ENCODE measurements at places on chromosomes 12 and 14.
A peak's percentile ranks its signal among the peaks of the same experiment; 100 is the strongest.

- DNase-seq, result no peak
Observed at GRCh38 chr12:98471085-98471484, 44.3 kb upstream of the TMPO start.

DNA sequence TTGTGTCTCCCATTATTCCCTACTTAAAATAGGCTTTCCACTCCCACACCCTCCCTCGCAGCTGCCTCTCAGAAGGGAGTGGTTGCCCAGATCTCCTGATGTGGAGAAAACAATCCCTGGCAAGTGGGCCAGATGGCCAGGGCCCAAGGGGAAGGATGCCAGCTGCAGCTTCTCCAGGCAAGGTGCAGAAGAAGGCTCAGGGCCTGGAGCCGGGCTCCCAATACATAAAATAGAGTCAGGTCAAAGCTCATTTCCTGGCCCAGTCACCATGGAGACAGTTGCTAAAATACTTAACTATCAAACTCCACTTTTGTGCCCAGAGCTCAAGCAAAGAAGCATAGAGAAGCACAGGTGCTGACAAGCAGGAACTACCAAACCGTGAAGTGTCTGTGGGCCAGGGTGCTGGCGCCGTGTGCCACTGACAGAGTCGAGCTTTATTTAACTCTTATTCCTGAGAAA lies 45.7 kb upstream of the ITPR2 start:
- DNase-seq, result no peak

DNA sequence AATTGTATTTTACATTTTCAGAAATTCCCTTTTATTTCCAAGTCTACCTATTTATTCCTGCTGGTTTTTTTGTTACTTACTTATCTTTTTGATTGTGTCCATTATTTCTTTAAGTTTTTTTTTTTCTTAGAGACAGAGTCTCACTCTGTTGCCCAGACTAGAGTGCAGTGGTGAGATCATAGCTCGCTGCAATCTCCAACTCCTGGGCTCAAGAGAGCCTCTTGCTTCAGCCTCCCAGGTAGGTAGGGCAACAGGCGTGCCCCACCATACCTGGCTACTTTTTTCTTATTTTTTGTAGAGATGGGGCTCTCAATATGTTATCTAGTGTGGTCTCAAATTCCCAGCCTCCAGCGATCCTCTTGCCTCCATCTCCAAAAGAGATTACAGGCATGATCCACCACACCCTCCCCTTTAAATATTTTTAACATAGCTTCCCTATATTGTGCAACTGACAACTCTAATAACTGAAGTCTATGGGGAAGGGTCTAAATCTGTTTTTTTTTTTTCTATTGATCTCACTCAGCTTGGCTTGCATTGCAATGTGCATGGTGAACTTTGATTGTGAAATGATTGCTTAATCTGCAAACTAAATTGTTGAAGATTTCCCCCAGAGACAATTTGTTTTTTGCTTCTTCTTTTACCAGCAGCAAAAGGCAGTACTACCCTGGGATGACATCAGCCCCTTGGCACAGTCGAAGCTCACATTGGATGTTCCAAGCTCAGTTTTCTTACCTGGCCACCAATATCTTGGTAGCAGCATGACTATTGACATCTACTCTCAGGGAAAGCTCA lies 25.7 kb upstream of the COCH start:
- DNase-seq, result no peak

GRCh38 chr12:45568808-45569207 lies 160.7 kb upstream of the ARID2 start:
- DNase-seq, result no peak

DNA sequence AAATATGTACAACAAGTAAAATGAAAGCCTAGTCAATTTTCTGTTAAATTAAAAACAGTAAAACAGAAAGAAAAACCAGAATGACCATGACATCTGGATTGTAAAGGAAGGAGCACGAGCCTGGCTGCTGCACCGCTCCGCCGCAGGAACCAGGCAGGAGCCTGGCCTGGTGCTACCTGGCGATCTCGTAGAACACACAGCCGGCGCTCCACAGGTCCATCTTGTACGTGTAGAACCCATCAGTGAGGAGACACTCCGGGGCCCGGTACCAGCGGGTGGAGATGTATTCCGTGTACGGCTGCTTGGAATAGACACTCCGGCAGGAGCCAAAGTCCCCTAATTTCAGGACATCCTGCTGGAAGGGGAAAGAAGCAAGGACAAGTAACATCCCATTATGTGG lies 54.3 kb downstream of the MOK start:
- no peak for DNase-seq

GRCh38 chr14:85178864-85179263 lies 351.1 kb upstream of the FLRT2 start:
- DNase-seq, result no peak

DNA sequence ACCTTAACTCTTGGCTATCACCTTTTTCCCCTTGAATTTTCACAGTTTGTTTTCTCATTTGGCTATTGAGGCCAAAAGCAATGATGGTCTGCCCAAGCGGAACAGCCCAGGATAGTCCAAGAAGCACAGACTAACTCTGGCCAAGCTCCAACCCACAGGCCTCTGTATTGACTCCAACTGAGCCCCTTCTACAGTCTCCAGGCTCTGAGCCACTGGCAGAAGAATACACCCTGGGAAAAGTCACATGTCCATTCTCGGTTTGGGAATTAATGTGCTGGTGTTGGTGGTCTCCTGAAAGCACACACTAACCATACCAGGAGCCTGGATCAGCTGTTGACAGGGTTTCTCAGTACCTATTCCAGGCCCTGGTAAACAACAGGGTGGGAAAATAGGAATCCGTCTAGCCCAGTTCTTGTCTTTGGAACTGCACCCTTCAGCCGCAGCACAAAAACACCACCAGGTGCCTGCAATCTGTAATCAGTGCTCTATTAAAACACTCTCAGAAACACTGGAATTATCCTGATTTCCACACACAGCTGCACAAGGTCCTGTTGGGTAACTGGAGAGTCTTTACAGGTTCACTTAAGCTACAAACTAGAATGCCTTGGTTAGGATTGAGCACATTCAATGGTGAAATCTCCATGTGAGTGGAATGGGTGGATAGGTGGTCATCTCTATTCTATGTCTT lies 63.6 kb downstream of the STXBP6 start:
- DNase-seq, result no peak

GRCh38 chr14:25150401-25150800 lies 100.5 kb upstream of the STXBP6 start:
- no peak for DNase-seq

- no peak for DNase-seq
Observed at GRCh38 chr12:104297477-104298113, 5.9 kb upstream of the EID3 start.

- DNase-seq, result no peak
Observed at GRCh38 chr12:94144781-94145180, 3.6 kb upstream of the PLXNC1 start.

- peak; percentile 59 for DNase-seq
Observed at GRCh38 chr14:63642229-63642611, 549 bp upstream of the WDR89 start.

GRCh38 chr14:99078426-99078825 lies 193.6 kb downstream of the BCL11B start:
- no peak for DNase-seq

GRCh38 chr14:60723116-60723906 lies 840 bp downstream of the SIX4 start:
- peak; percentile 37 for DNase-seq

DNA sequence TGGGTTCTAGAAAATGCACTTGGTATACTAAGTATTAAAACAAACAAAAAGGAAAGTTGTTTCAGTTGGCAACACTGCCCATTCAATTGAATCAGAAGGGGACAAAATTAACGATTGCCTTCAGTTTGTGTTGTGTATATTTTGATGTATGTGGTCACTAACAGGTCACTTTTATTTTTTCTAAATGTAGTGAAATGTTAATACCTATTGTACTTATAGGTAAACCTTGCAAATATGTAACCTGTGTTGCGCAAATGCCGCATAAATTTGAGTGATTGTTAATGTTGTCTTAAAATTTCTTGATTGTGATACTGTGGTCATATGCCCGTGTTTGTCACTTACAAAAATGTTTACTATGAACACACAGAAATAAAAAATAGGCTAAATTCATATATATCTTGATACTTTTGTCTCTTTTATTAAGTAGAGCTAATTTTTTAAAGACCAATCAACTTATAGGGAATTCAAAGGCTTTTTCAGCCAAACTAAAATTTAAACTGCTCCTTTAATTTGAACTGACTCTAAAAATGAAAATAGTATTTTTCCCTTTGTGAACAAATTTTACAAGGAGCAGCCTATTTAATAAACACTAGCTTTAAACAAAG lies 2.8 kb downstream of the FOXG1 start:
- DNase-seq, result no peak

DNA sequence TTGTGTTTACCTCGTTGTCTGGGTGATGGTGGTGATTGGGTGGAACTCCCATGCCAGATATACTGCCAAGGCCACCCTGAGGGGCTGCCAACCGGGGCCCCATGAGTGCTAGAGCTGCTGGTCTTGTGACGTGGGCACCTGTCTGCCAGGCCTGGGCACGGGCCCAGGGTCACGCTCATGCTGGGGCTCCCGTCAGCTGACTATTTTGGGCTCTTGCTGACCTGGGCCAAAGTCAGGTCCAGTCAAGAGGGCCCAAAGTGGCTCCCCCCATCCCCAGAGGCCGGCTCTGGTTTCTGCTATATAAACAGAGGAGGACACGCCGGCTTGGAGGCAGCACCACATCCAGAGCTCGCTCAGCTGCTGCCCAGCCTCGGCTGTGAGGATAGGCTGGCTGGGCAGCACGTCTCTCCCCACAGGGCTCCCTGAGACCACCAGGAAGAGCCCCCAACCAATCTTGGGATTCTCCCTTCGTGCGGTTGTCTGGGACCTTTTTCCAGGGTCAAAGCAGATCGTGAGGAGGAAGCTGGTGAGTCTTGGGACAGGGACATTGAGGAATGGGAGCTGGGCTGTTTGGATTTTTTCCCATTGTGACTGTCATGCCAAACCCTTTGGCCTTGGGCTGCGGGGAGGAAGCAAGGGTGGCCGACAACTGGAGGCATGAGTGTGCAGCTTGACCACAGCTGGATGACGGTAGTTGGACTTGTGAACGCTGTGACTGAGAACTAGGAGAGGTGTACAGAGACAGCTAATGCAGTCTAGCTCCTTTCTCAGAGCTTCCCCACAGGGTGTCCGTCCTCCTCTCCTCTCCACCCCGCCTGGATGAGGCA lies 7.6 kb upstream of the NR4A1 start:
- no peak for DNase-seq

- no peak for DNase-seq
Observed at GRCh38 chr12:75155962-75156361, 53.7 kb downstream of the KCNC2 start.

- DNase-seq, result no peak
Observed at GRCh38 chr14:105195522-105196264, 14.6 kb upstream of the NUDT14 start.

DNA sequence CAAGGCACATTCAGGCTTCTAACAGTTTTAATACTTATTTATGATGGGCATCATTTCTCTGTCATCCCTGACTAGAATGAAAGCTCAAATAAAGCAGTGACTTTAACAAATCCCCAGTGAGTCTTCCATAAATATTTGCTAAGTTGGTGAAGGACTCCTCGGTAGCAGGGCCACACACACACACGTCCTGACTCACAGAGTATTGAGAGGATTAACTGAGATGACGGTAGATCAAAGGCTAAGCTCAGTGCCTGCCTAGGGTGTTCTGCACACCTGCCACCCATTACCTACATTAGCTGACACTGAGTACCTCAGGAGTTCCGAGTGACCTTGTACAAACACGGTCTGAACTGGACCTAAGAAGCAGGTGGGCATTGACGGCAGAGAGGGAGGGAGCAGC lies 197.3 kb upstream of the SFSWAP start:
- no peak for DNase-seq

DNA sequence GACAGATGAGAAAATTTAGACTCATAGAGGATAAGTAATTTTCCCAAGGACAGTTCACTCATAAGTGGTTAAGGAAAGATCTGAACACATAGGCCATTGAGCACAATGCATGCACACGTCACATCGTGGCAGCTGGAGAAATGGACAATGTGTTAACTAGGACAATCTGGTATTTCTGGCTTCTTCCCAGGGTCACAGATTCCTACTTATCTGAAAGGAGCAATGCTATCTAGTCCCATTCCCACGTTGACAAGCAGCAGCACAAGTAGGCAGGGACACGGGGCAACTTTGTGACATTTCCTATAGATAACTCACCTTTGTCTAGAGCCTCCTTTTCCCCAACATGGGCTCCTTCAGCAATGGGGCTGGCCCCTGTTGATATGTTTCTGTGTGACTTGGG lies 6.7 kb upstream of the CMAS start:
- no peak for DNase-seq

DNA sequence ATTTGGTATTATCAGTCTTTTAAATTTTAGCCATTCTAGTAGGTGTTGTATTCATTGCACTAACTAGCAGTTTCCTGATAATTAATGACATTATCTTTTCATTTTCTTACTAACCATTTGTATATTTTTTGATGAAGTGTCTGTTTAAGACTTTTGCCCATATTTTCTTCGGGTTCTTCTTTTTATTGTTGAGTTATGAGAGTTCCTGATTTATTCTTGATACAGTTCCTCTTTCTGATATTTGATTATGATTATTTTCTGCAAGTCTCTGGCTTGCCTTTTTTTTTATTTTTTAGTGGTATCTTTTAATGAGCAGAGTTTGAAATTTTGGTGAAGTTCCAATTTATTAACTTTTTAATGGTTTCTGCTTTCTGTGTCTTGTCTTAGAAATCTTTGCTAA lies 6.2 kb upstream of the RNU6-7 start:
- DNase-seq, result no peak

DNA sequence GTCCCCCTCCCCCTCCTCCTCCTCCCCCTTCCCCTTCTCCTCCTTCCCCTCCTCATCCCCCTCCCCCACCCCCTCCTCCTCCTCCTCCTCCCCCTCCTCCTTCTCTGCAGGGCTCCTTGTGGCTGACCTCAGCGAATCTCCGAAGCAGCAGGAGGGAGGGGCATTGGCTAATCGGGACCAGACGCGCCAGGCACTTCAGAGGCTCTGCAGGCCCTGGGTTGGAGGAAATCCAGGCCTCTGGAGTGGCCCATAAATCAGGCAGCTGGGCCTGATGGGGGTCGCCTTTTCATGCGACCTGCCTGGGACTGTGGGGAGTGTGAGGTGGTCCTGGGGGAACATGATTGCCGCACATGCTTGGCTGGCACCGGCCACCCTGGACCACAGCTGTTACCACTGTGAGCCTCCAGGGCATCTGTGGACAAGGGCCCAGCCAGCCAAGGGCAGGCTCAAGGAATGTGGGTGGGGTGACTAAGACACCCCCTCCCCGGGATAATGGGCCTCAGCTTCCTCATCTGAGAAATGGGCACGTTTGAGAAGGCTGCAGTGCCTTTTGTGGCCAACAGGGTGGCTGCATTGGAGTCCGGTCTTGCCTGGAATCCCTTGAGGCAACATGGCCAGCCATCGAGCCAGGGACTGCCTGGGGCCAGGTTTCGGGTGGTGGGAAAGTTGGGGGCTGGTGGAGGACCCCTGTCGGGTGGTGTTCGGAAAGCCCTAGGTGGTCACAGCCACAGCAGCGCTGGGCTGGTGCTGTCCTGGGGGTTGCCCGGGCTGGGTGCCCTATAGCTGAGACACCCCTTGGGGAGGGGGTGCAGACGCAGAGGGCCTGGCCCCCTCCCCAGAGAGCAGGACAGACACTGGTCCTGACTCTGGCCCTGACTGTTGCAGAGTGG lies 12.0 kb downstream of the KIF26A start:
- DNase-seq, result no peak

GRCh38 chr12:13472690-13473089 lies 276.2 kb downstream of the EMP1 start:
- no peak for DNase-seq
